ENCODE measurements at places on chromosomes 3 and 15. TPM values are rescaled to one million over a fixed set of nuclear protein-coding genes. Genes with fewer than 3 reads are reported as not detected.

The OSTN gene
- total RNA-seq, result 0.12 TPM

The GOLGA8G gene
- total RNA-seq, result not detected

The SERPINI2 gene
- total RNA-seq, result not detected

The STRC gene
- not detected for total RNA-seq

The TMEM212 gene
- total RNA-seq, result not detected

Data from uterine smooth muscle cell (primary cell).